HepG2 (cell line): ENCODE measurements at places on chromosomes 3 and 15.

DNA sequence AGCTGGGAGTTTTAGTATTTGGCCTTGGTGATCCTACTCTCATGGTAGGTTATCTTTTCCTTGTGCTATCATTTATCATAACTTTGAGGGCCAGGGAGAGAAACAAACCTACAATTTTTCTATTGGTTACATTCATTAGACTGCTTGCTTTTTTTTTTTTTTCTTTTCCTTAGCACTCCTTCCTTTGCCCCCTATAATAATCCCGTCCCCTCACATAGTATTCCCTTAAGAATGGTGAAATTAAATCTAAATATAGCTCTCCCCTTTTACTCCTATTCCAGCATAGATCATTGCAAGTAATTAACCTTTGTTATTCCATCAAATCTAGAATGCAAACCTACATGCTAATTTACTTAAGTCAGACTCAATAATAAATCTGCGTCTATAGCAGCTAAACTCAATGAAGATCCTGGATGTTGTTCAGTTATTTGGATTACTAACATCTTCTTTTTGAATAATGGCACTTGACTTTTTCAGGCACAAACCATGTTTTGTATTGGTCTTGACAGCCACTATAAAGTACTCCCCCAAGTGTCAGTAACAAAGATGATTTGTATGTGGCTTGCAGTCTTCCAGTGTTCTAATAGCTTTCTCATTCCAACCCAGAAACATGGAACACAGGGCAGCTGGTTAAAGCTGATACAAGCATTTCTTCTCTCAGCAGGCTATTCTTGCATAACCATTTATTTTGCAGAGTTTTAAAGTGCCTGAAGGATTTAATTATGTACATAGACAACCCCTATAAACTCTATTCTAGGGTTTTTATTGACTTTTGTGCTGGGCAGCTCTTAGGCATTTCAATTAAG, 420.6 kb downstream of the MECOM start:
- no peak for DNase-seq

GRCh38 chr3:88444251-88444650, 294.5 kb downstream of the C3orf38 start:
- no peak for DNase-seq

GRCh38 chr15:77980098-77980497, 97.4 kb downstream of the TBC1D2B start:
- no peak for DNase-seq

GRCh38 chr3:170418422-170419398, at the start of gene CLDN11:
Gene CLDN11 (plus strand): TSS chr3:170418868. CDS start chr3:170419067, 199 bp downstream.
- no peak for DNase-seq

DNA sequence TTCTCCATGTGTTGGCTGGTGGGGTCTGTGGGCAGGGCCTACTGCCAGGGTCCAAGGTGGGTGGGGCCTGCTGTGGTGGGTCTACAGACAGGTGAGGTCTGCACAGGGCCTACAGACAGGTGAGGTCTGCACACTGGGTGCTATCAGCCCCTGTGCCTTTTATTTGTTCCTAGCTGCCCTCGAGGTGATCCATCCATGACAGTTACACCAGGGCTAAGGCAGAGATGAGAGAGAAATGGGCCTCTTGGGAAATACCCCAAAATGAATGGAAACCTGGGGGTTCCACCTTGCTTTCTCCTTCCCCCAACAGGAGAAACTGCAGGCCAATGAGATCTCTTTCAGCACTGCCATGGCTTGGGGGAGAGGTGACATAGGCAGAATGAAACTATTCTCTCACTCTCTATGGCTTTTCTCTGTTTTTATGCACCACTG, 36.4 kb downstream of the CFAP100 start:
- DNase-seq: no peak

DNA sequence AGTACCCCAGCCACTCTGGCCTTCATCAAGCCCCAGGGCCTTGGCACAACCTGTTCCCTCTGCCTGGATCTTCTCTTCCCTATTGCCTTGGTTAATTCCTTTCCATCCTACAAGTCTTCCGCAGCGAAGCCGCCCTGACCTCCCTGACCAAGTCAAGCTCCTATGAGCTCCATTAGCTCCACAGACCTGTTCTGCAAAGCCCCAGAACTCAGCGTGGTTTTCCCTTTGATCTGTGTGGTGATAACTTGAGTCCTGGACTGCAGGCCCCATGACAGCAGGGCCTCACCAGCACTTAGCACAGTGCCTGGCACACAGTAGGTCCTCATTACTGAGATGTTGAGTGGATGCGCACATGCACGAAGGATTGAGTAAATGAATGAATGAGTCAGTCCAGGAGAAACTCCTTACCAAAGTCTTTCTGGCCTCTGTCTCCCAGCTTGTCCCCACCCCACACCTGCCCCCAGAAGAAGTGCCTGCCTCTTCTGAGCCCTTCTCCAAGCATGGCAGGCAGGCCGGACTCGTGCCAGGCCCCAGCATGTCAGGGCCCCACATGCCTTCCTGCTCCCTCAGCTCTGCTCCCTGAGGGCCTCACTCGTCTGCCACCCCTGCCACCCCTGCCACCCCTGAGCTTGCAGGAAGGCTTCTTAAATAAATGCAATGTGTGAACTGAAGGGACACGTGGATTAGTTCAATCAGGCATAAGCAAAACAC, 6.3 kb downstream of the ANPEP start:
- no peak for DNase-seq

DNA sequence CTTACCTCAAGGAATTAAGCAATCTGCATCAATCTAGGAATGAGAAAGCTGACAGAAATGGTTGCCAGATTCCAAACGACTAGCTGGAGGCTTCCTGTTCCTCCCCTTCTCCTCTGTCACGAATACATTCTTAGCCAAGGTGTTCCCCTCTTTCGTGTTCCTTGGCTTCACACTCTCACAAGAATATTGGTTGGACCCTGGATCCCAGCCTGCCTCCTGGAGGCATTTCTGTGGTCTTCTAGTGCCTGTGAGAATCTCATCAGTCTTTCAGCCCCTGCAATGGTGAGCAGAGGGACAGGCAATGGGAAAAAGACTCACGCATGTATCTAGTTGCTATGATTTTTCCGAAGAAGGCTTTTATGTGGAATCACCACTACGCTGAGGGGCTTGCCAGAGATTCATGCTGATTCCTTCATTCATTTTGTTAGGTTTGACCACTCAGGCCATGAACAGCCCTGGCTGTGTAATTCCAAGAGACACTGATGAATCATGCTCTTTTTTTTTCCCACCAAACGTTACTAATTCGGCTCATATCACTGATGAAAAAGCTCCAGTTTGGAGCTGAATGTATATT, 1.6 kb upstream of the P3H2 start:
- DNase-seq: no peak

DNA sequence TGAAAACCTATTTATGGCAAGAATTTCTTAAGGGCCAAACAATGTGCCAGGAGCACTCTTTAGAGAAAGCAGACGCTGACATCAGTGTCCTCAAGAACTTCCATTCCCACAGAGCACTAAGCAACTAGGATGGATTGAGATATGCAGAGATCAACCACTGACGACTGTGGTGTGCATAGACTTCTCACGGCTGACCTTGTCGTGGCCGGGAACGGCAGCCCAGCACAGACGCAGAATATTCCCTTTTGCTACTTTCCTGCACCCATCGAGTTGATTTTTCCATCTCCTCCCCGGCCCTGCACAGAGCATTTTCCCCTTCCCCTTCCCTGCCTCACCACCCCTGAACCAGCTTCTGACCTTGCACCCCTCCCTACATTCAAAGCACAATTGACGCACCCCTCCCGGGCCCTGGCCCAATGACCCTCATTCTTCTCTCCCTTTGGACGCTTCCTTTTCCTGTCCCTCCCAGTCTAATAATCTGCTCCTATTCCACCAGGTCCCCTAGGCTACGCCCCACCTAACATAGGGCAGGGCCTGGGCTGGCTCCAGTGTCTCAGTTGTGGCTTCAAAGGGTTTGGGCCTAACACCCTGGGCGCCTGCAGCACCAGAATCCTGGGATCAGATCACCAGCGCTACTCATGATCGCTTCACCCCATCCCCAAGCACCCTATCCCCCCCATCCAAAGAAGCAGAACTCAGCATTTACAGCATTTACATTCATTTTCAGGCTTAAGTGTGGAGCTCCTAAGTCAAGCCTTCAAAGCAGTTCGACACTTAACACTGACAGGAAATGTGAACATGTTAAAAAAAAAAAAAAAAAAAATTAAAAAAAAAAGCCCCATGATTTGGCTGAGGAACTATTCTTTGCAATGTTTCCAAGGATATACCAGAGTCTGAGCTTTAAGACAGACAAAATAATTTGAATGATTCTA, 151.2 kb downstream of the FOXP1 start:
- no peak for DNase-seq

DNA sequence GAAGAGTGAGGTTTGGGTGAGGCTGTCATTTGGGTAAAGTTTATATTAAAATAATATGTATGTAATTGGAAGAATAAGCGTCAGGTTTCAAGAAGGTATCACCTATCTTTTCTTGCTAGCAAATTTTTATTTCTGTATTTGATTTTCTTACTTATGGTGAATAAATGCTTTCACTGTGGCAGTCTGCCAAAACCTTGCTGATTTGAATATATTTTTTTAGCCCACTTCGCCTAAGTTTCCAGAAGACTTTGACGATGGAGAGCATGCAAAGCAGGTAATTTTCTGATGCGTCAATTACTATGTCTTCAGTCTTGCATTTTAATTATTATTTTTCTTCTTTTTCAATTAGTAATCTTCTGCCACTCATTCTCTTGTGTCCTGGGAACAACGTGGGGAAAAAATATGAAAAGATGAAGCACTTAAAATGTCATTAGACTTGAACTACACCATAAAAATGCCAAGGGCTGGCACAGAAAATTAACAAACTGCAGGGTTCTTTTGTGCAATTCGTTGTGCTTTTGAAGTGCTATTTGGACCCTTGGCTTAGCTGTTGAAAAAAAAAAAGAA, 40.4 kb downstream of the SRP14 start:
- no peak for DNase-seq

GRCh38 chr15:57090496-57090859, 172.0 kb downstream of the TCF12 start:
- no peak for DNase-seq

- DNase-seq: peak; percentile 84
Measured at GRCh38 chr3:151283907-151284461, 5.6 kb upstream of the P2RY14 start.

DNA sequence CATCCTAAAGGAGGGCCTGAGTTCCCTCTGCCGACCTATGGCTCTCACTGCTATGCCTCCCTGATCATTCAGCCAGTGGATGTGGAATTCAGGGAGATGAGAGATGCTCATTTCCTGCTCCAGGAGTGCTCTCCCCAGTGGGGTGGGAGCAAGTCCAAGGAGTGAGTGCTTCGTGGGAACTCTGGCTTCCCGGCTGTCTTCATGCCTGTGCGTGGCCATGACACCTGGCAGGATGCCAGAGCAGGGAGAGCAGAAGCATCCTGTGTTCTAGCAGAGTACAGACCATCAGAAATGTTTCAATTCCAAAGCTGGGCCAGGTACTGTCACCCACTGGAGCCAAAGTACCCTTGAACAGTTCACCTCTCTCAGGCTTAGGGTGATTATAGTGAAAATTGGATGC, 45.1 kb downstream of the APH1B start:
- DNase-seq: no peak

DNA sequence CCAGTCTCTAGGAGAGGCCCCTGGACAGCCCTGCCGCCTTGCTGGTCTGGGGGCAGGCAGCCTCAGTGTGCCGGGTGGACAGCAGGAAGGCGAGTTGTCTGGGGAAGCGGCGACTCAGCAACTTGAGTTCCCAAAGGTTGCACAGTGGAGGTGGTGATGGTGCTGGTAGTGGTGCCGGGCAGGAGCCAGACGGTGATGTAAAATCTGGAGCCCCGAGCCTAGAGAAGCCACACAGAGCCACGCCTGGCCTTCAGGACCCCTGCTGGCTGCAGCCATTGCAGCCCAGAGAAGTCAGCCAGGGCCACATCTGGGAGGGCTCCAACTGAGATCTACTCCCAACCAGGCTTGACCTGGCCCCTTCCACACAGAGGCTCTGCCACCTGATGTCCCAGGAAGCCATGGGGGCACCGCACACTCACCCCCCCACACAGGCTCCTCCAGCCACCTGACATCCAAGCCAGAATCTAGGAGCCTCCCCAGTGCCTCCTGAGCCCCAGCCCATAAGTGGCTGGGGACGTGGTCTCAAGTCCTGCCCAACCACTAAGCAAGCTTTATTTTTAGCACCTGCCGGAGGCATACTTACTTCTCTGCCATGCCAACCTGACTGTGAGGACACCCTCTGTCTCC, 8.8 kb downstream of the C3orf22 start:
- DNase-seq: no peak

DNA sequence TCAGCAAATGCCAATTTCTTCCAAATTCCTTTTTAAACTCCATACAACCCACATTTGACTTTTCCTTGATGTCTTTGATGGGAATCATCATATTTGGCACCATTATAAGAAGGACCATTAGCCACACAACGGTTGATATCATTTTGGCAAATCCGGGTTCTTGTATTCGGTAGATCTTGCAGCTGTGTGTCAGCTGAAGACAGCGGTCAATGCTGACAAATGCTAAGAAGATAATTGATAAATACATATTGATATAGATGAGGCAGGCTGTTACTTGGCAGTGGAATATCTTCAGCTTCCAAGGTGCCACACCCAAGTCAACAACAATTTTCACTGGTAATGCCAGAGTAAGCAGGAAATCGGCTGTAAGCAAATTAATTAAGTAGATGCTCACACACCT, 4.2 kb downstream of the GPR171 start:
- DNase-seq: no peak

DNA sequence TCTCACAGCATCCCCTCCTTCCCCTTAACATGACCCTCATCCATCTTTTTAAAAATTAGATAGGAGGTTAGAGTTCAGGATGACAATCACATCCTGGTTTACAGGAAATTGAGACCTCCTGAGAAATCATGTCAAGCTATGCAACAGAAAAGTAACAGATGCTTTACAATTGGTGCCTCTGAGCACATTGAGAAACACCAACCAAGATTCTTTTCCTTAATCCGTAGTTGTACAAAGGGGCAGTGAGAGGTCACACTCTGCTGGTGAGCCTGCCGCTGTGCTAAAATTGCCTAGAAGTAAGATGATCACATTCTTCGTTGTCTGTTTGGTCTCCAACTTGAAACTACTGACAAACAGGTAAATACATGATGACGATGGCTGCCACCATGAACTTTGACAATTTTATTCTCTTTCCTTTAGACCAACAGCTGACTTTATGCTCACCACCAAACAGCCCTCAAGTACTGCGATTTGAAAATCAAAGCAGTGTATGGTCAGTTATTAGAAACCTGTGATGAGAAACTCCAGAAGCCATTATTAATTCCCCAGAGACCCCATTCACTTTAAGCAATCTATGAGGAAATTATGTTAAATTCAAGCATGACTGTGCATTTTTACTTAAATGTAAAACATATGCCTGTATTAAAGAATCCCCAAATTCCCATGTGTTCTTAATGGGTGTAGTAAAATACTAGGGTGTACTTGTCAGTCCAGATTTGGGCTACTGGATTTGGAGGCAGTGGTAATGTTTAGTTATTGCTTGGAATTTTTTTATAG, 210.7 kb upstream of the UBE2E1 start:
- DNase-seq: no peak

- DNase-seq: peak; percentile 50
Measured at GRCh38 chr3:185270262-185270955, 16.6 kb upstream of the EHHADH start.

- no peak for DNase-seq
Measured at GRCh38 chr3:4613366-4613765, 120.2 kb downstream of the ITPR1 start.

- DNase-seq: peak; percentile 70
Measured at GRCh38 chr3:186614597-186615483, 2.0 kb downstream of the AHSG start.
